Caki2 (cell line): ENCODE measurements at places on chromosomes 2 and 18. TPM values are rescaled to one million over a fixed set of nuclear protein-coding genes. Genes with fewer than 3 reads are reported as not detected.

Gene ACTG2
- total RNA-seq: not detected in 2 replicates

Gene SH3RF3
- 0.20 and 0.49 TPM in 2 replicates for total RNA-seq

Gene SLC20A1
- total RNA-seq: 79.6 and 85.8 TPM in 2 replicates

Gene FTCDNL1
- 13.7 and 26.6 TPM in 2 replicates for total RNA-seq

Gene EN1
- 0.10 TPM in 1 of 2 replicates, not detected in the other for total RNA-seq

Gene FSHR
- not detected in 2 replicates for total RNA-seq

Gene ADGRF3
- total RNA-seq: 0.23 and 0.68 TPM in 2 replicates

Gene CYRIA
- total RNA-seq: 10.7 TPM in 2 replicates

- DNase-seq: no peak
Observed at GRCh38 chr2:116732322-116732721, 1082.2 kb upstream of the DDX18 start.

DNA sequence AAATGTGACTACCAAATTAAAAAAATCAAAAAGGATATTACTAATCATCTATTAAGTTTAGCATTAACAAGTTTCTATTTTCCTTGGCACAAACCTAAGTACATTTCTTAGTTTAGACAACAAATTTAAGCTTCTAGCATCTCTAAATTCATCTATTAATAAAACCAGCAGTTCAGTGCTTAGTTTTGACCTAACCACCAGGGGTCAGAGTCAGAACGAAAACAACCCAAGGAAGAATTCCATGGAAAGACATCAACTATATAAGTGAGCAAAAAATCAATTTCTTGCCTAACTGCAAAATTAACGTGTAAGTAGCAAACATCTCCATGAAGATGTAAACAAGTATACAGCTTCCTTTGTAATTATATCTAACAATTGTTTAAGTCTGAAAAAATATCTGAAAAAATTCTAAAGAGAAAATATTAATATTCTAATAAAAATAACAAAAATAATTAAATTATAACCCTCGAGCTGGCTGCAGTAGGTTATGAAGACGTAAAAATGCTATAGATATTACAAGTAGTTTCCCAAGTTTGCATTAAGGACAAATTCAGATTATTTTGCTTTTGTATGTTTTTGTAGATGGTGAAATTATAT is 83.7 kb downstream of the CERKL start:
- peak; percentile 22 for DNase-seq

GRCh38 chr2:158616480-158617000 is 159.8 kb downstream of the PKP4 start:
- DNase-seq: no peak

GRCh38 chr2:68916226-68916625 is 36.5 kb downstream of the GKN2 start:
- no peak for DNase-seq

GRCh38 chr2:139155991-139156390 is 375.8 kb upstream of the NXPH2 start:
- no peak for DNase-seq

GRCh38 chr18:73979742-73980141 is 167.9 kb downstream of the FBXO15 start:
- no peak for DNase-seq

DNA sequence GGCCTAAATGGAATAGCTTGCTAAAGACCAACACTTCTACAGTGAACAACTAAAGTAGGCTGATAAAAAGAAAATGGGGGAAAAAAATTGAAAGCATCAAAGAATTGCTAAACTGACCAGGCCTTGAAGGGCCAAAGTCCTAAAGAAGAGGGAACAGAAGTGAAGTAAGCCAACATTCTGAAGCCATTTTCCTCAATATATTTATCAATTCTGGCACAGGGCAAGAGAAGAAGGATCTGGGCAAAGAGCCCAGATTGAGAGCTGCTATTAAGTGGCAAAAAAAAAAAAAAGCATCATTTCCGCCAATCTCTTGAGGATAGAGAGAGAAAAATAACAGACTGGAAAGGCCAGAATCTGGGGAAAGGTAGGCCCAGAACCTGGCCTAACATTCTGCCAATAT is 25.7 kb downstream of the FANCL start:
- no peak for DNase-seq

DNA sequence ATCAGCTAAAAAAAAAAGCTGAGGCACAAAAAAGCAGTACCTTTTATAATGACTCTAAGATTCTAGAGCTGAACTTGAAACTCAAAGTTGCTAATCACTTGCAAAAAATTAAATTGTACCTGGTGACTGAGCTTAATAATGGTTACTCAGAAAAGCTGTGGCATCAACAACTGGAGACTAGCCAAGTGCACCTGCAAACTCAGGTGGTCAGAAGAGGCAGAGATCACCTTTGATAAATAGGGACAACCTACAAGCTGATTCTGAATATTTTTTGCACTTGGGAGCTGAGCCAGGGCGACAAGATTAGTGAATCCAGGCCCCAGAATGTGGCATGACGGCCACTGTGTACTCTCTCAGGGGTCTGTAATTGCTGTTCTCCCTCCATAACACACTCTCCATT is 3.0 kb downstream of the ABHD3 start:
- no peak for DNase-seq

DNA sequence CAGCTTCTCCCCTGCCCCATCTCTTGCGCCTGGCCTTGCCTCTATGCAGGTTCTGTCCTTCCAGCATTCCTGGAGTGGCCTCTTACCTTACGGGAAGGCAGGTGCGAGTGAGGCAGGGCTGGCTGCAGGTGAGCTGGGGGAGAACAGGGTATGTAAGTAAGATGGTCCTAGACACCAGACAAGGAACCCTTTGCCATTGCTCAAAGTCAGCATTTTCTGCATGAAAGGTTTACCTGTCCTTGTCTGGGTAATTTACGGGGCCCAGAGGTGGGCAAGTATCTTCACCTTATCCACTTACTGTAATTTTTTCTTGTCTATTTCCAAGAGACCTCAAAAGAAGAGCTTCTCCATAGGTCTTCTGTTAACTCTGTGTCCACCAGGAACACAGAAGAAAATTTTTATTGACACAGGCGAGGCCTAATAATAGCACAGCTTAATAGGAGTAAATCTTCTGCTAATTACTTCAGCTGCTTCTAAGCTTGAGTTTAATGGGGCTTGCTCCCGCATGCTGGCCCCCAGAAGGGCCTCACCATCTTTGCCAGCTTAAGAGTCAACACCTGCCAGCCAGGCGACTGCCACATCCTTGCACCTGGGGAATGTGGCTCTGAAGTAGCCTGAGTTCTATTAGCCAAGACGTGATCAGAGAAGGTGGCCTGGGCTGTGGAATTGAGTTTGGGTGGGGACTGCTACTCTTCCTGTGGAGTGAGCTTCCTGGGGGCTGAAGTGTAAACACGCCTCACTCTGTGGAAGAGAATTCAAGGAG is 27.1 kb downstream of the PCARE start:
- no peak for DNase-seq

DNA sequence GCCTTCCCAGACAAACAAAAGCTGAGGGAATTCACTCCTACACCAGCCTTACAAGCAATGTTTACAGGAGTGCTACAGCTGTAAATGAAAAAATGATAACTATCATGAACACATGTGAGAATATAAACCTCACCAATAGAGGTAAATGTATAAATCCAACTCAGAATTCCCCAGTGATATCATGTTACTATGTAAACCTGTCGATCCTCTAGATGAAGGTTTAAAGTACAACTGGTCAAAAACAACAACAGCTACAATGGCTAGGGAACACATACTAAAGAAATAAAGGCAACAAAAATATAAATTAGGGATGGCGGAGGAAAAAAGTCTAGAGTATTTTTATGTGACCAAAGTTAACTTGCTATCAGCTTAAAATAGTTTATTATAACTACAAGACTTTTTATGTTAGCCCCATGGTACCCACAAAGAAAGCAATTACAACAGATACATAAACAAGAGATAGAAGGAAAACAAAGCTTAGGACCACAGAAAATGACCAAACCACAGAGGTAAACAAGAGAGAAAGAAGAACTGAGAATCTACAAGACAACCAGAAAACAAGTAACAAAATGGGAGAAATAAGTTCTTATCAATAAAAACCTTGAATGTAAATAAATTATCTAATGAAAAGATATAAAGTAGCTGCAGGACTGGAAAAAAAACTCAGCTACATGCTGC is 8.3 kb downstream of the CERKL start:
- no peak for DNase-seq

- no peak for DNase-seq
Observed at GRCh38 chr18:67035026-67035425, 431.1 kb upstream of the CDH19 start.

GRCh38 chr18:78228974-78229373 is 750.6 kb upstream of the SALL3 start:
- no peak for DNase-seq

DNA sequence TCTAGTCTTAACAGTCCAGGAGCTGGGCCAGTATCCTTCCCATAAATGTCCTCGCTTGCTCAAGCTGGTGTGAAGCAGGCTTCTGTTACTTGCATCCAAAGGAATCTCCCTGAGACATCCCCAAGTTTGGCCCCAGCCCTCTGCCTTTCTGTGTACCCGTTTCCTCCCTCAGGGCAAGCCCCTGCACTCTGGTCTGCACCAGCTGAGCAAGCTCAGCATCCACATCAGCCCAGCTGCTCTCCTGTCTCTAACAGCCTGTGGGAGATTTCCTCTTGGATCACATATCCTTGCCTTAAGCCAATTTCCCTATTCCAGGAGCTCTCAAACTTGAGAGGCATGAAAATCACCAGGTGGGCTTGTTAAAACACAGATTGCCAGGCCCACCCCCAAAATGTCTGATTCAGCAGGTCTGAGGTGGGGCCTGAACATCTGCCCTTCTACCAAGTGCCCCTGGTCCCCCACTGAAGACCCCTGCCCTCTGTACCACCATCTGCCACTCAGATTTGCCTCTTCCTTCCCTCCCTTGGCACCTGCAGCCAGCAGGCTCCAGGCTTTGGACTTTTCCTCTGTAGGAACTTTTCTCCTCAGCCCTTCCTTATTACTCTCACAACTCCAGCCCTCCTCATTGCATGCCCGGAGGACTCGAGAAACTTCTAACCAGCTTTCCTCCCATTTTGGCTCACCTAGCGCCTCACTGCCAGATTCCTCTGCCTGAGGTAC is 32.1 kb downstream of the REEP1 start:
- DNase-seq: no peak

DNA sequence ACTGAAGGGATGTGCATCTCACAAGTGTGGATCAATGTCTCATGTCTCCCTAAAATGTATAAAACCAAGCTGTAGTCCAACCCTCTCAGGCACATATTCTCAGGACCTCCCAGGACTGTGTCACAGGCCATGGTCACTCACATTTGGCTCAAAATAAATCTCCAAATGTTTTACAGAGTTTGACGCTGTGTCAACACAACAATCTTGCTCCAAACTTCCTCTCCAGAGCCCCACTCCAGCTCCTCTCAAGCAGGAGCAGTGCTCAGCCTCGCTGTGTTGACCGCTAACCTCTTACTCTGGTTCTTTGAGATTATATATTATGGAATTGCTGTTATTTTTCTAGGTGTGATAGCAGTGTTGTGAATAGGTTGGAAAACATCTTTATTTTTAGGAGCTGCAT is 56.2 kb downstream of the CYP27C1 start:
- DNase-seq: no peak

DNA sequence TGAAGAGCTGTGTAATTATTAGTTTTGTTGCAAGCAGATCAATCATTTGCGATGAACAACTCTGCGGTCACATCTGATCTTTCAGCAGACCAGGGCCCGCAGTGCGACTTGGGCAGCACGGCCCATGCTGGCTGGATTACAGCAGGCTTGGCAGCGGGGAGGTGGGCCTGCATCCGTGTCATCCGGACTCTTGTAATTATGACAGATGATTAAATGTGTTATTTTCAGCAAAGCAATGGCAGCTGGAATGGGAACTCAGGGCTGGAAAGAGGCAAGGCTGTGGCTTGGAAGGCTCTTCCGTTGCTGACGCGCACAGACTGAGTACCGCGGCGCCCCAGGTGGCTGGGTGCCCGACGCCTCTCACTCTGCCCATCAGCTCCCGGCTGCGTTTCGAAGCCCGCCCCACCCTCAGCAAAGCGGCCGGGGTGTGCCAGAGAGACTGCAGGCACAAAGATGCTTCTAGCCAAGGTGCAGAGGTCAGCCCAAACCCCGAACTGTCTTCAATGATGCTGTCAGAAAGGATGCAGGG is 397.4 kb upstream of the SALL3 start:
- DNase-seq: no peak

- DNase-seq: no peak
Observed at GRCh38 chr2:111219285-111219684, 98.6 kb downstream of the BCL2L11 start.

DNA sequence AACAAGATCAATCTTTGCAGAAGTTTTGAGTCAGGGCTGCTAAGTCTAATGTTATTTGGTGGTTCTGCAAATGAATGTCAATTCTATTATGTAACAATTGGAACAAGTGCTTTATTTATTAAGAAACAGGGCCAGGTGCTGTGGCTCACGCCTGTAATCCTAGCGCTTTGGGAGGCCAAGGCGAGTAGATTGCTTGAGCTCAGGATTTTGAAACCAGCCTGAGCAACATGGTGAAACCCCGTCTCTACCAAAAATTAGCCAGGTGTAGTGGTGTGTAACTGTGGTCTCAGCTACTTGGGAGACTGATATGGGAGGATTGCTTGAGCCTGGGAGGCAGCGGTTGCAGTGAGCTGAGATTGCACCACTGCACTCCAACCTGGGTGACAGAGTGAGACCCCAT is 13.2 kb upstream of the RNF103 start:
- DNase-seq: no peak

GRCh38 chr2:207238831-207239701 is 73.3 kb upstream of the KLF7 start:
- DNase-seq: no peak

DNA sequence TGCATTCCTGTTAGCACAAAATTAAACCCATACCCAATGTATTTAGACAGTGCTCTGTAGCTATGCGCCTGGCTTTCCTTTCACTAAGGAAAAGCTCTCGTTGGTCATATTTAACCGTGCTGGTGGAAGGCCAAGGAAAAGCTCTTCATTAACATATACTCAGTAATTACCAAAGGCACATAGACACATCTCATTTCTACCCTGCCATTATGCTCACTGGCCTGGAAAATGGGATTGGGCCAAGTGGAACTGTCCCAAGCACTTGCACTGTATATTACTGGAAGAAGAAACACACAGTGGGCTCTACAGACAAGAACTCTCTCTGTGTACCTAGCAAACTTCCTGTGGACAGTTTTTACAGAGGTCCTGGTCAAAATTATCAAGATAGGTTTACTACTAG is 274.4 kb downstream of the ERBB4 start:
- DNase-seq: no peak

DNA sequence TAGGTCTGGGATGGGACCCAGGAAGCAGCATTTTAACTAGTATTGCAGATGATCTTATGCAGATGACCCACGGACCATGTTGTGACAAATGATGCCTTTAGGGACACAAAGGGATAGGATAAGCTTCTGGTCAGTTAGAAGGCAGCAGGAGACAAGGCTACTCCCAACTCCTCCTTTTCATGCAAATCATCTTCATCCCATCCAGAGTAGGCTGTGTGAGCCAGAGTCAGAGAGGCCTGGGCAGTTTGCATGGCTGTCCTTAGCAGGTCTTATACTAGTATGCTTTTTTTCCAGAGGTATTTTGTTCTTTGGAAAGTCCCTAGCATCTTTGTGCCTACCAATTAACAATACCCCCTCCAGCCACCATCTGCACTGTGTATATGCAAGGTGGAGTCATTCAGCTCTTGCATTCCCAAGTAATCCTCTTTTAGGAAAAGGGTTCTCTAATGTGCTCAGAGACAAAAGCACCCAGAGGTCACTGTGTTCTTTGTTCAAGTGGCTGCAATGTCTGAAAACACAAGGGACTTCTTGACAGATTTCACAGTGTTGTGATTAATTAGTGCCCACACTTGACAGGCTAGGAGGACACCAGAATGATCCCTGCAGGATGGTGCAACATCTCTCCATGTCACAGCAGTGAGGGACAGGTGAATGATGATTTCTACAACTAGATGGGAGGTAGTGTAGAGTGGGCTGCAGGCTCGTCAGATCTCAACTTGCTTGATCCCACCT is 225.8 kb downstream of the NCKAP5 start:
- no peak for DNase-seq

GRCh38 chr2:159229476-159230144 is 56.9 kb downstream of the WDSUB1 start:
- no peak for DNase-seq
